ENCODE measurements at places on chromosomes 2 and 18.

DNA sequence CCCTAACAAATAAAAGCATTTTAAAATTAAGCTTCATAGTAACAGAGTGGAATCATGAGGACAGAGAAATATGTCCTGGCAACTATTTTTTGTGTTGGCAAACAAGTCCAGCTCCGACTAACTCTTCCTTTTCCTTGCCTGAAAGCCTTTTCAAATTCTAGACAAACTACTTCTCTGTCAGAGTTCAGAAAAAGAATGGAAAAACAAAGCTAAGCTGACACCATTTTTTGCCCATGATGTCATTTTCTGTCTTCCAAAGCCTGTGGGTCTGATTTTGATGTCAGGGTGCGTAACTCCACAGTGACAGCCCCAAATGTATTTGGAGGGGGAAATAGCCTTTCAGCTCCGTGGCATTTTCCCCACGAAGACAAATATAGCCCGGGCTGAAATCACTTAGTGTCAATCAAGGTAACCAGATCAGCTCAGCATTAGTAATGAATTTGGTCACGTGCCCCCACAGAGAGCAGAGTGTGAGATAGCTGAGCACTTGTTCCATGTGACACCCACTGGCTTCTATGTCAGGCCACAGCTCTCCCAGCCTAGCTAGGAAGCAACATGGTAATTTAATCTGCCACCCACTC is 233.0 kb upstream of the SIX2 start:
- DNase-seq: no peak

DNA sequence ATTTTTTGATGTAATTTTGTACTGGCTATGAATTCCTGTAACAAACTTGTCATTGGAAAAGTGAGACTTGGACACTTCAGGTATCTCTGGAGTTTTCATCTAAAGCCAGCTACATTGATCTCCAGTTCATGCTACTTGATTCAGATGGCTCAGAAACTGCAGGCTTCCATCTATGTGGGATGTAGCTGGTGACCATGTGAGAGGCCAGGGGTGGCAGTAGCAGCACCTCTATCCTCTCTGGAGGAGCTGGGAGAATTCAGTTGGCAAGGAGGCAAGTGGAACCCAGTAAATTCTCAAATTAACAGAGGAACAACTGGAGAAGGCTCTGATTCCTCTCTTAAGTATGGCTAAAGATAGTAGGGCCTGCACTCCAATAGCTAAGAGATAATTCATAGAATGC is 10.0 kb upstream of the SPTBN1 start:
- DNase-seq: no peak

GRCh38 chr2:46521215-46521683 is 41.9 kb downstream of the TMEM247 start:
- DNase-seq: no peak

GRCh38 chr2:24881623-24882022 is 38.4 kb downstream of the ADCY3 start:
- no peak for DNase-seq

- no peak for DNase-seq
Measured at GRCh38 chr2:69923116-69923515, 8.2 kb downstream of the MXD1 start.

GRCh38 chr2:124683536-124684428 is 658.7 kb downstream of the CNTNAP5 start:
- no peak for DNase-seq

DNA sequence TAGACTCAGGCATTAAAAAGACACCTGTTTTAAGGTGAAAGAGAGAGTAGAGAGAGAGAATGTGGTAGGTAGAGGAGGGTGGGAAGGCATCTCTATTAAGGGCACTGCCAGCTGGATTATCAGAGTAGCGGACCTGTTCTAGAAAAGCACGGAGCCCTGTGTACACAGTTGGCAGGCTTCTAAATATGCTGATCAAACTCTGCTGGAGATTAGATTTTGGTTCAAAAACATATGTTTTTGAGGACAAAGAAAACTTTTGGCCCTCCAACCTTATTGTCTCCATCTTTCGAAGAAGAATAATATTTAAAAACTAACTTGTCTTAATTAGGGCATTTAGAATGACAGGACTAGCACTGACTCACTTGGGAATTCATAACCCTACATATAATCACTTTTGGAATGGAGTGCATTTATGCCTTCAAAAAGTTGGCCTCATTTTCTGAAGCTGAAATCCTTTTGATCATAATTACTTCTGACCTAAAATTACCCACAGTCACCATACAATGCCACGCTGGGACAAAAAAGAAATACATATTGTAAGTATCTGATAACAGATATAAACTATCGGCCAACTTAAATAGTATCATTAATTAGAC is 254.6 kb downstream of the MEIS1 start:
- DNase-seq: no peak

DNA sequence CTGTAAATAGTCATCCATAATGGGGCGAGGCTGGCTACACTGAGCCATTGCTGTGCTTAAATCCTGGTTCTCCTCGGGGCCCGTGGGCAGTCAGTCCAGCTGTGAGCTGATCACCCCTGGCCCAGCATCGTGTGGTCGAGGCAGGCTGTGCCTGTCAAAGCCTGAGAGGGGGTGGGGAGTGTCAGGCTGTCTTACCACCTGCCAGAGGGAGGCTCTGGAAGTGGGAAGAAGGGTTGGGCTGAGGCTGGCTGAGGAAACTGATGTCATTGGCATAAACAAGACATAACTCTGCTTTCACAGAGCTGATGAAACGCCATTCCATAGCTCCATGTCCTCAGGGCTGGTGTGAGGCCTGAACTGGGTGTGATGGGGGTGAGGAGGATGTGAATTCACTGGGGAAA is 49.7 kb downstream of the KLHL29 start:
- DNase-seq: no peak

- peak; percentile 53 for DNase-seq
Measured at GRCh38 chr2:55033076-55033742, 17.0 kb downstream of the RTN4 start.

DNA sequence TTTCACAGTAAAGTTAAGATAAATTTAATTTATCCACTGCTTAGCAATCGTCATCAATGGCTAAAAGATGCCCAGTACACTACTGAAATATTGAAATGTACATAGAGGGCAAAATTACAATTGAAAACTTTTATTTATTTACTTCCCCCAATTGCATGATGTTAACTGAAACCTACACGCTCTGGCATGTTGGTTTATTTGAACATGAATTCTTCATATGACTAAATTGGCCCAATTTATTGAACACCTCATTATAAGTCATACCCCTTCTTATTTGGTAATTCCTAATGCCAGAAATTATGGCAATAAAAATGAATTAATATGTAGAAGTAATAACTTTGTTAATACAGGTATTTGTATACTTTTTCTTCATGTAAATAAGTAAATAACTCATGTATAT is 183.0 kb upstream of the ZC3H15 start:
- DNase-seq: no peak

- no peak for DNase-seq
Measured at GRCh38 chr2:236334122-236334876, 70.1 kb upstream of the ASB18 start.

- no peak for DNase-seq
Measured at GRCh38 chr18:79809482-79810192, 11.9 kb downstream of the KCNG2 start.

- DNase-seq: no peak
Measured at GRCh38 chr2:36960005-36960675, 6.2 kb downstream of the STRN start.

DNA sequence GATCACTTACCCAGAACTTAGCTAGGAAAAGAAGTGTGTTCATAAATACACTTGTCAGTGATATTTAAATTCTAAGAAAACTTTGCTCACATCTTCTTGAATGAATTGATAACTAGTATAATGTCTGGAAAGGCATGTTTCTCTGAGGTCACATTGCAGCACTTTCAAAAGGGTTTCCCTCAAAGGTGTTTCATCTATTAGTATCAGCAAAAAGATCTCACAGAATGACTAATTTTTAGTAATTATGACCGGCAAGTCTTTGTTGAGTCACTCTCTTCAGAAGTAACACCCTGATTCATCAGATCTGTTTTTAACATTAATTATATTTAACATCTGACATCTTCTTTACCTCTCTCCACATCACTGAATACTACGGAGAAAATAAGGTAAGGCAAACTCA is 222.3 kb downstream of the IKZF2 start:
- peak; percentile 68 for DNase-seq

GRCh38 chr2:5942204-5942603 is 250.0 kb downstream of the SOX11 start:
- no peak for DNase-seq

GRCh38 chr18:44893966-44894365 is 213.3 kb downstream of the SETBP1 start:
- no peak for DNase-seq

- DNase-seq: no peak
Measured at GRCh38 chr2:213086050-213086449, 65.4 kb downstream of the IKZF2 start.

DNA sequence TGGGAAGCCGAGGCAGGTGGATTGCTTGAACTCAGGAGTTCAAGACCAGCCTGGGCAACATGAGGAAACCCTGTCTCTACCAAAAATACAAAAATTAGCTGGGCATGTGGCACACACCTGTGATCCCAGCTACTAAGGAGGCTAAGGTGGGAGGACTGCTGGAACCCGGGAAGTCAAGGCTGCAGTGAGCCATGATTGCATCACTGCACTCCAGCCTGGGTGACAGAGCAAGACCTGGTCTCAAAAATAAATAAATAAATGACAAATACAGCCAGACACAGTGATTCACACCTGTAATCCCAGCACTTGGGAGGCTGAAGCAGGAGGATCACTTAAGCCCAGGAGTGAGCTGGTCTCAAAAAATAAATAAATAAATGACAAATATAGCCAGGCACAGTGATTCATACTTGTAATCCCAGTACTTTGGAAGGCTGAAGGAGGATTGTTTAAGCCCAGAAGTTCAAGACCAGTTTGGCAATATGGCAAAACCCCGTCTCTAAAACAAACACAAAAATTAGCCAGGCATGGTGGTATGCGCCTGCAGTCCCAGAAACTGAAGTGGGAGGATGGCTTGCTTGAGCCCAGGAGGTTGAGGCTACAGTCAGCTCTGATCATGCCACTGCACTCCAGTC is 6.2 kb downstream of the KANSL3 start:
- DNase-seq: no peak

GRCh38 chr2:37671816-37672103 is 318 bp upstream of the CDC42EP3 start:
- DNase-seq: no peak

DNA sequence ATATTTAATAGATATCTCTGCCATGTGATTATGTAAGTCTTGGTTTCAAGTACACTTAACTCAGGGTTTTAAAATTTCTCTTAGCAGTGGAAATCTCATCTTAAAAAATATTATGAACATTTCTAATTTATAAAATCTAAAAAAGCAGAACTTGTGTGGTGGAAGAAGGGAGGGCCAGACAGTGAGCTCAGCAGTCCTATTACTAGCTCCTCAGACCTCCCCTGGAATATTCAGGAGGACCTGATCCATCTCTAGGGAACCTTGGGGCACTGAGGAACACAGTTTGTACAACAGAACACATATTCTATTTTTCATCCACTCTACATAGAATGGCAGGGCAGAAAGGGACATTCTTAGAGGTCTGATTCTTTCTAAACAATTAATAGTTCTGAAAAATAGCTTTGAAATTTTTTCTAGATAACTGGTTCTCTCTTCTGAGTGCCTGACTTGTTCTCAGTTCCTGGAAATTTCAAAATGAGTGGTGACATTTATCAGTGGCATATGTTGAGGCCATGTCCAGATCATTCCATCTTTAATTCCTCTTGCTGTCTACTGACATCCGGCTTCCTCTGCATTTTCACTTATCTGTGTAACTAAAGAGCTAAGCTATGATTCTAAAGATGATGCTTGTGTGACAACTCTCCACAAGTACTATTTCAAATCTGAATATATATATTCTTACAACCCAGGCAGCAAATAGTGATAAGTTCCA is 8.2 kb upstream of the MAP4K4 start:
- DNase-seq: no peak

GRCh38 chr2:149068225-149068995 is 29.9 kb downstream of the LYPD6B start:
- DNase-seq: no peak

- DNase-seq: no peak
Measured at GRCh38 chr2:207051385-207051965, 112.2 kb downstream of the CPO start.

- DNase-seq: no peak
Measured at GRCh38 chr2:151032741-151033191, 228.9 kb downstream of the RBM43 start.

- no peak for DNase-seq
Measured at GRCh38 chr2:22274661-22275060, 1110.3 kb upstream of the KLHL29 start.

- no peak for DNase-seq
Measured at GRCh38 chr2:185456517-185456916, 282.1 kb upstream of the FSIP2 start.

GRCh38 chr18:26457611-26458353 is 90.6 kb downstream of the KCTD1 start:
- DNase-seq: no peak

DNA sequence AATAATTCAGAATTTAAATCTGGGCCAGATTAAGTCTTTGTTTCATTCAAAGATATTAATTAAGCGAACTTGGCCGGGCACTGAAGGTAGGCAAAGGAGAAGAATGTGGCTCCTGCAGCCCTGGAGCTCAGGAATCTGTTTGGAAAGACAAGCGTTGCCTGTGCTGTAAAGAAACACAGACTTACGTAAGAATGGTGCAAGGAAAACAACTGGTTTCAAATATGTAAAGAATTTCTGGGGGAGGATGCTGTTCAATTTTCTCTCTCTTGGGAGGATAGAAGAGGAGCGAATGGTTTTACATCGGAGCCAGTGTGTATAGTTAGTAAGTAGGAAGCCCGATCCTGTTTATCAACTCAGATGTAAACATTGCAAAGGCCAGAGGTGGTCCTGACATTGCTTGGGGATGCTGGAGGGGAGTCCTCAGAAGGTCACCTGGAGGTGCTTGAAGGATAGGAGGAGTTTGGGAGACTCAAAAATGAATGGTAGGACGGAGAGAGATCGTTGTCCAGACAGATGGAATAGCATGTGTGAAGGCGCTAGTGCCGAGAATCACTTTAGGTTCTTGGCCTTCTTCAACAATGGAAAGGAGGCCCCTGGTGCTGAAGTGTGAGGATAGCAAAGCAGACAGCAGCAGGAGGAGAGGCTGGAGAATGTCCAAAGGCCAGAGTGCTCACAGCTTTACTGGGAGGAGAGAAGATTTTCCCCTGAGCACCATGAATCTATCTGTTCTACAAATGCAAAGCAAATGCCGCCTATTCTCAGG is 456.1 kb downstream of the LPIN1 start:
- DNase-seq: no peak

DNA sequence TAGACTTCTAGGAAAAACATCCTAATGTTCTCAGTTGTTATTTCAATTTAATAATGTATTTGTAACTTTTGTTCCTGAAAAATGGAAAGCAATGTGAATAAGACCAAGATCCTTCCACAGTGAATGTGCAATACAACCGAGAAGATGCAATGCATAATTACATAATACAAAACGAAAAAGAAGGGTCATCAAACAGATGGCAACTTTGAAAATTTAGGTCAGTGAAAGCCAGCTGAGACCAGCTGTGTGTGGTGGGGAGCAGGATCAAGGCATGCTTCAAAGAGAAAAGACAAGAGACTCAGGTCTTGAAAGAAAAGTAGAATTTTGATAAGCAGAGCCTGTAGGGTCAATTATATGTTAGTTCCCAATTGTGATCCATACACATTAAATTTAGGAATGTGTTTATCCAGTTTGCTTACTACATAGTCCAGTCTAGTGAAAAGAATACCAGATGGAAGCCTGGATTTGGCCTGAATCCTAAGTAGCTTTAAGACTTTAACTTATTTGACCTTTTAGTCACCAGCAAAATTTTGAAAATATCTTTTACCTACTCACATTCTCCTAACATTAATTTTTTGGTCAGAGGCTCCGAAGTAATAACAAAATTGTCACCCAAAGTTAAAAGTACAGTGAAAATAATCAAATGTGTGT is 93.7 kb downstream of the COBLL1 start:
- DNase-seq: no peak

- DNase-seq: no peak
Measured at GRCh38 chr2:72138011-72138881, 9.4 kb downstream of the CYP26B1 start.
